AG08395 (cell line): ENCODE measurements at places on chromosomes 1 and 21.

DNA sequence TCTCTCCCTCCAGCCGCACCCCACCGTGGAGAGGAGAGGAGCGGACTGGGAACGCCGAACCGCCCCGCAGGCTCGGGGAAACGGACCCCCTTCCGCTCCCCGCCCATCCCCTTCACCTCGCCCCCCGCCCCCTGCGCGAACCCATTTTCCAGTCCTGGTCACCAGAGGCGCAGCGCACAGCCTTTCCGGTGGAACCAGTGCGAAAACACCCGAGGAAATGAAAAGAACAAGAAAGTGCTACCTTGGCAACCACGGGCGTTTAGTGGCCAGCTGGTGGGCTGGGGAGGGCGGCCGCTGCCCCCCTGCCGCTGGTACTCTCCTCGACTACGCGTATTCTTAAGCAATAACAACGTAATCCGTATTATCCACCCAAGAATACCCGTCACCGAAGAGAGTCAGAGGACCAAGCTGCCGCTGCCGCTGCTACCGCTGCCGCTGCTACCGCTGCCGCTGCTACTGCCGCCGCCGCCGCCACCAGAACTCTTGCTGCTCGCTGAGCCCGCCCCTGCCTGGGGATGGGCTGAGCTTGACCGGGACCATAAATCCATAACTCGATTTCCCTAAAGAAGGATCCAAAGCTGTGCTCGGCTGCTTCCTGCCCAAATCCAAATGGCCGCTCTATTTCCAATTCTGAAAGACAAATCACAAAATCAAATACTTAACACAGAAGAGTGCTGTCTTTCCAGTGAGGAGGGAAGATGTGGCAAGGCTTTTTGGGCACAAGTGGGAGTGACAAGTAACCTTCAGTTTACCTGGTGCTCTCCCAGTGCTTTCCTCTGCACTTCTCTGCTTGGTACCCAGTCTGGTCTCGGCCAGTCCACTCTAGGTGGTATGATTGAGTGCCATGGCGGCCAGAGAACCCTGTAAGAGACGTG, 125.2 kb upstream of the DPYD start:
- DNase-seq: peak; percentile 25

GRCh38 chr1:110039641-110040040, 5.2 kb downstream of the STRIP1 start:
- DNase-seq: no peak

DNA sequence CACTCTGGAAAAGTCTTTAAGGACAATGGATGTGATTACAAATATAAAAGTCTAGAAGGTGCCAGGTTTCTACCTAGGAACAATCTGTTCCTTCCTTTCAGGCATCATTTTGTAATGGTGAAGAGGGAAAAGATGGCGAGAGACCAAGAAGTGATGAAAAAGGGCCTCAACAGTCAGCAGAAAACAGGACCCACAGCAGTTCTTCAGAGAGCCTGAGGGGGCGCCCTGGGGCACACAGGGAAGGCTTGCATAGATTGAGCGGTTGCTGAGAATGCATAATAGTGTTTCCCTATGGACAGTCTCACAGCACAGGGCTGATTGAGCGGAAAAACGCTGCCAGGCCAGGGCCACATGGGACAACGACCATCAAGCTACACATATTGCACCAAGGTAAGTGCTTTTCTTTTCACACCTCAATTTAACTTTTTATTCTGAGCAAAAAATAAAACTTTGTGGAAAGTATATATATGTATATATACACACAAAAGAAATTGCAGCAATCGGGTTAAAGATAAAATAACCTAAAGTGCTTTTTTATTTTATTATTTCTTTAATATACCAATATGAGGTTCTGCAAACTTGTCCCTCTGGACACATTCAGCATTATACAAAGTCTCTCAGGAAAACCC, 3.1 kb upstream of the YRDC start:
- DNase-seq: peak; percentile 73

DNA sequence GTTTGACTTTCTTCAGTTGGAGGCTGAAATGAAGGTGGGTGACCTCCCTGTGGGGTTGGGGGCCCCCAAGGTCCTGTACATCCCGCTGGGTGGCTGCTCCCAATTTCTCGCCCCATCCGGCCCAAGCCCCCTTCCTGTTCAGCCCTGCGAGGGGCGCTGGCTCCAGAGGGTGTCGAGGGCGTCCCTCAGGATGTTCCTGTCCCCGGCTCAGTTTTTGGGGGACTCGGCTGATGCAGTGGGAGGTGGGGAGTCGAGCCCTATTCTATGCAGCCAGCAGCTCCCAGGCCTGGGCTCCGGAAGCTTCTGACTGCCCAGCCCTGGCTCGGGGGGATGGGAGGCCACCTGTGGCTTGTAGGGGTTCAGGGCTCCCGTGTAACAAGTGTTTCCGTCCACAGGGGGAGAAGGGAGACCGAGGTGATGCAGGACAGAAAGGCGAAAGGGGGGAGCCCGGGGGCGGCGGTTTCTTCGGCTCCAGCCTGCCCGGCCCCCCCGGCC, 38.2 kb downstream of the SLC19A1 start:
- DNase-seq: no peak

DNA sequence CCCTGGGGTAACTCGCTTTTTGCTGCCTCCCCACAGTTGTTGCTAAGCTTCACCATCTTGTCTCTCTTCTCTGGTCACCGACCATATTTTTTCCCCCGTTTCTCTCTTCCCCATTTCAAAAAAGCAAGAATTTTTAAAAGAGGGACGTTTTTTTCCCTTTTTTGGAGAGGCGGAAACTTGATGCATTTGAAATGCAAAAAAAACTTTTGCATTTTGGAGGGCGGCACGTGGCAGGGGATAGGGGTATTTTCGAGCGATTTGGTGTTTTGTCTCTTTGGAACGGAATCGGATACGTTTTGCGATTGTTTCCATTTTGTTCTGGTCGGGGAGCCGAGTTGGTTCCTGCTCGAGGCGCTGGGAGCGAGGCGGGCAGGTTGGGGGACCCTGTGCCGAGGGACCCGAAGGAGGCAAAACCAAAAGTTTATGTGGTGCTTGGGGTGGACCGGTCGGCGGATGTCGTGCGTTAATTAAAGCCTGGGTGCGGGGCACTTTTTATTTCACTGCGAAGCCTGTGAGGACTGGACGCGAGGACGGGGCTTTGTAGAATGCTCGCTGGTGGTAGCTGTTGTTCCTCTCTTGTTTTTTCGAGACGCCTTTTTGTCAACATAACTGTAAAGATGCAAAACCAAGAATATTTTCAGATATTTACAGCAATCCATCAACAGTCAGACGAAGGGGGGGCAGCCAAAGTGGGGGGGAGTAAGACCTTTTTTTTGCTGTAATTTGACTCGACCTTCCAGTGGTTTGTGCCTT, 884 bp downstream of the H3-3A start:
- DNase-seq: peak; percentile 25

- no peak for DNase-seq
Observed at GRCh38 chr1:95007687-95008086, 65.1 kb downstream of the ALG14 start.

GRCh38 chr1:171366085-171366484, 52.1 kb downstream of the FMO4 start:
- DNase-seq: no peak

DNA sequence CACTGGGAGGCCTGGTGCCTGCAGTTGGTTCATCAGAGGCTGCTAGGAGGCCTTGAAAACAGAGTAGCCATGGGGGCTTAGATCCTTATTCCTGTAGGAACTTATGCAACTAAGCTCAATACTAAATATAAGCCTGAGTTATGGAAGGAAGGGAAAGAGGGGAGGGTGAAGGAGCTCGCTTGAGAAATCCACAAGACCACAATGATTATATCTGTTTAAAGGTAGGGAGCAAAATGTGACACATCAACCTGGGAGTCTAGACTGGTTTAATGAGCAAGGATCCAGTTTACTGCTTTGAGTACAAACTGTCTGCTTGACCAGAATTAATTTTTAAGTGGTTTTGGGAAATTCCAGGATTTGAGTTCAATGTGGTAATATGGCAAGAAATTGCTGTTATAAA, 20.4 kb upstream of the ANGPTL7 start:
- DNase-seq: no peak

GRCh38 chr1:40032240-40032891, 8.2 kb upstream of the CAP1 start:
- DNase-seq: peak; percentile 64

GRCh38 chr1:160576390-160576789, 2.9 kb downstream of the CD84 start:
- no peak for DNase-seq

GRCh38 chr21:45427331-45428271, 22.6 kb downstream of the COL18A1 start:
- peak; percentile 99 for DNase-seq

DNA sequence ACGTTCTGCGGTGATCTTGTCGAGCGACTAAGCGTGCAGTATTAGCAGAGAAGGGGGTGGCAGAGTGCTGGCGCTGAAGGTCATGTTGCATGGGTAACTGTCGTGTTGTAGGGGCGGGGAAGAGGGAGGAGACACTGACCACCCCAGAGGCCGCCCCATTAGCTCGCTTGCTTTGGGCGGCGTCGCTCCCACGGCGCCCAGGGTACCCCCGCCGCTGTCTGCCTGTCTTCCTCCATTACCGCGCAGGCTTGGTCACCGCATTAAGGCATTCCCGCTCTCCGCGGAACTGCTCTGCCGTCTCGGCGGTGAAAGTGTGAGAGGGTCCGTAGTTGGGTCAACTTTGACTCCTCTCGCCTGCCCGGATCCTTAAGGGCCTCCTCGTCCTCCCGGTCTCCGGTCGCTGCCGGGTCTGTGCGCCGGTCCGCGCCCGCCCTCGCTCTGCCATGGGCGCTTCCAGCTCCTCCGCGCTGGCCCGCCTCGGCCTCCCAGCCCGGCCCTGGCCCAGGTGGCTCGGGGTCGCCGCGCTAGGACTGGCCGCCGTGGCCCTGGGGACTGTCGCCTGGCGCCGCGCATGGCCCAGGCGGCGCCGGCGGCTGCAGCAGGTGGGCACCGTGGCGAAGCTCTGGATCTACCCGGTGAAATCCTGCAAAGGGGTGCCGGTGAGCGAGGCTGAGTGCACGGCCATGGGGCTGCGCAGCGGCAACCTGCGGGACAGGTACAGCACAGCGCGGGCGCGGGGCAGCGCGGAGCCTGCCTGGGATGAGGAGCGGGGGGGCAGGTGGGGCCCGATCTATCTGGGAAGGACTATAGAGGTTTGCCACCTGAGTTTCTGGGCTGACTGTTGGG, at the start of gene MTARC2:
MTARC2 (plus strand) TSS at position 234 of the 846 bp plus-strand sequence; CDS start at position 444, 210 bp downstream.
- peak; percentile 83 for DNase-seq

GRCh38 chr1:235637756-235638534, 11.6 kb downstream of the GNG4 start:
- DNase-seq: no peak

DNA sequence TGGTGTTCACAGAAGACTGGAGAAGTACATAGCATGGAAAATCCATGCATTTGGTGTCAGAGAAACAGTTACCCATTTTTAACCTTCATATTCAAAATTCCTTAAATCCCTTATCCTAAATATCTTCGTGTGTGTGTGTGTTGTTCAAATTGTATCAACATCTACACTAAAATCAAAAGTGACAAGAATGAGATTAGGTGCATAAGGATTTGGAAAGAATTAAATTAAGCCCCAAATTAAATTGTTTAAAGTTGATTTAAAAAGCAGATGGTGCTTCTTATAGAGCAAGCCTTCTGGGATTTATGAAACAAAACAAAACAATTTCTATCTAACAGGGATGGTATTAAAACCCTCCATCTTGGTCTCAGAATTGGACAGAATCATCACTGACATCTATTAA, 4.7 kb downstream of the RSPH1 start:
- DNase-seq: no peak

DNA sequence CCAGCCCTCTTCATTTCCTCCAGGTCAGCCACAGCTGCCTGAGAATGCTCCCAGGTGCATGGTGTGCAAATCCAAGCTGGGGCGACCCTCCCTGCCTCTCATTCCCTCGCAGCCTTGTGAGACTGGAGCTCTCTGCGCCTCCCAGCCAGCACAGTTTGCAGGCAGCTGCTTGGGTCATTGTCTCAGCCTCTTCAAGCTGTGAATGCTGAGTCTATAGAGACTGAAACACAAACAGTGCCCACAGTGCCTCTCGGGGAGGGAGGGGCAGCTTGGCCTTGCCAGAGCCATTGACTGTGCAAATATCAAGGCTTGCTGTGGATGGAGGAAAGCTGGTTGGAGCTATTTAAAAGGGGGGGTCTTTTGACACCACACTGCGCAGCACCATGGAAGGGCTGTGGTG, 10.6 kb downstream of the PLXNA2 start:
- DNase-seq: no peak

GRCh38 chr1:204261266-204261665, 47.5 kb upstream of the GOLT1A start:
- no peak for DNase-seq
